AG04450 (cell line): ENCODE measurements at places on chromosomes 1 and 21.
A peak's percentile ranks its signal among the peaks of the same experiment; 100 is the strongest.

DNA sequence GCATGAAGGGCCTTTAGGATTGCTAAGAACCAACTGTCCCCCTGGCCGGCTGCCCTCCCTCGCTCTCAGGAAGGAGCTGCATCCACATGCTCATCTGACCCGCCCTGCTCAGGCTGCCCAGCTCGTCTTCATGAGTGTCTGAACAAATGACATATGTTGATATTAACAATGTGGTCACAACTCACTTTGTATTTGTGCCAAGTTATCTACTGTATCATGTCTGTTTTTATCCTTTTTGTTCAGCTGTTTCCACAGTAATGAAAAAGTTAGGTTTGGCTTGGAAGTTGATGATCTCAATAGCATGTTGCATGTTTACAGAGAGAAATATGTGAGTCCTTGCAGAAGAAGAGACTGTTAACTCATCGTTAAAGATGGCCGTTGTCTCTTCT is 75.1 kb downstream of the PHTF1 start:
- peak; percentile 52 for DNase-seq

GRCh38 chr1:61237659-61238358 is 155.4 kb downstream of the NFIA start:
- DNase-seq, result no peak

- no peak for DNase-seq
Observed at GRCh38 chr1:1703796-1704195, 11.2 kb upstream of the SLC35E2B start.

GRCh38 chr1:97461782-97462181 is 459.1 kb downstream of the DPYD start:
- DNase-seq, result no peak

- no peak for DNase-seq
Observed at GRCh38 chr21:33219954-33220353, 9.8 kb upstream of the IFNAR2 start.

DNA sequence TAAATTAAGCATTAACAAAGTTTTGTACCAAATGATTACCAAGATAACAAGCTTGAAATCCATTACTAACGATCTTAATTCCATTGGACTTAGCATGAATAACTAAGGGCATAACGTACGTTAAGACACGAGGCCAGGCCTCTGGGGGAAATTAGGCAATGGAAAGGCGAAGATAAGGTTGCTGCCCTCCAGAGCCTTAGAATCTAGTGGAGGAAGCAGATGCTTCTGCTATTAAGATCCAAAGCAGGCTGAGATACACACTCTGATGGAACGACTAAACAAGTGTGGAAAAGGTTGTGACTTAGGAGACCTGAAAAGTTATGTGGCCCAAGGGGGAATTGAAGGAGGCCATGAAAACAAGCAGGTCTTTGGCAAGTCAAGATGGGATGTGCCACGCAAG is 6.0 kb downstream of the AKNAD1 start:
- no peak for DNase-seq

- no peak for DNase-seq
Observed at GRCh38 chr21:16307256-16307655, 577.5 kb downstream of the USP25 start.

DNA sequence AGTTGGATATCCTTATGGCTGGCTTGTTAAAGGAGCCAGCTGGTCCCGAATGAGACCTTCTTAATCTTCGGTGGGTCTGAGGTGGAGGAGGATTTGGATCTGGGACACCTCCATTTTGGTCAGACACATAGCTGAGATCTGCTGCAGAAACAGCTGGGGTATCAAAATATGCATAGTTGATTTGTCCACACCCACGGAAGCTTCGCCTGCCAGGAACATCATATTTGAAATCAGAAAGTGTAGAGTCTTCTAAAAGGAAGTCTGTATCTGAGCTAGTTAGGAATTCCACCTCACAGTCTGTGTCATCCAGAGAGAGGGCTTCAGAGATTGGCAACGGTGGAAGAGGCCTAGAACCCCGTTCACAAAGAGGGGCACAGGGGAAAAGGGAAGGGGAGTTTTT is 12.3 kb downstream of the ERRFI1 start:
- no peak for DNase-seq

- DNase-seq, result no peak
Observed at GRCh38 chr1:93681101-93681988, at the start of gene BCAR3. TSS of gene BCAR3 (minus strand) at chr1:93681837. CDS start at chr1:93674930, 6,907 bp downstream.

DNA sequence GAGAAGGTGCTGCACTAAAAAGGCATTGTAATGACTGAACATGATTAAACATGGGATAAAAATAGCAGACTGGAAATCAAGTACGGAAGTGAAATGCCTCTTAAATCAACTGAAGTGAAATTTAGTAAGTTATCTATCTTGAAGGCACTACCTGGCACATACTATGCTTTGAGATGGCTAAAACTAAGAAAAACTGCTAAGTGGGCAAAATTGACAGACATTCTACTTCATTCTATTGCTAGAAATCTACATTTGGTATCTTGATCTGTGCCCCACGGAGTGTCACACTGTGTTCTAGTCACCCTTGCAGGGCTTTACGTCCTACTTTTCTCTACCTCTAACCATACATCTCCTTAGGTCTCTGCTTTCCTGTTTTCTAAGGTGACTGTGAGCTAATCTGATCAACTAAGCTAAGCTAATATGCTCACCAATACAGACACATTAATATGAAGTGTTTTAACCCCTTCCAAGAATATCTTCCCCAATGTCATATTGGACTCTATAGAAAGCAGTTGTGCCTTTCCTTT is 4.1 kb downstream of the PDC start:
- no peak for DNase-seq

GRCh38 chr1:111172463-111172862 is 28.0 kb downstream of the DENND2D start:
- DNase-seq, result no peak

- DNase-seq, result no peak
Observed at GRCh38 chr1:230831771-230832170, 36.5 kb downstream of the C1orf198 start.

DNA sequence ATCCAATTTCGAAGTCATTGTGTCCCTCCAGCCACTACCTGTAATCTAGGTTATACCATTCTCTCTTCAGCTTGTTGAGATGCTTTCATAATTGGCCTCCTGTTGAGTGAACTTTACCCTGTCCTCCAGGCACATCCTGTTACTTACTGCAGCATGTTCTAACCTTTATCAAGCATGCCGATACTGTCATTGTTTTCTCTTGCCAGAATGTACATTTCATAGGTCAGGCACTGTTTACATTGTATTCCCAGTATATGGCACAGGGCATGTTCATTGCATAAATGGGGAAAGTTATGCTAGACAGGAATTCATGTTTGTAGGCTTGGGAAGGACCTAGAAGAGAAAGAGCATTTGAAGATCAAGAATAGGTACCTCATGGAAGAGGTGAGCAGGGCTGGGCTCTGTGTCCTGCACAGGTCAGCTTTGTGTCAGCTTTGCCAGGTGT is 10.2 kb downstream of the CXADR start:
- no peak for DNase-seq

GRCh38 chr1:218490406-218490922 is 145.3 kb downstream of the TGFB2 start:
- no peak for DNase-seq

DNA sequence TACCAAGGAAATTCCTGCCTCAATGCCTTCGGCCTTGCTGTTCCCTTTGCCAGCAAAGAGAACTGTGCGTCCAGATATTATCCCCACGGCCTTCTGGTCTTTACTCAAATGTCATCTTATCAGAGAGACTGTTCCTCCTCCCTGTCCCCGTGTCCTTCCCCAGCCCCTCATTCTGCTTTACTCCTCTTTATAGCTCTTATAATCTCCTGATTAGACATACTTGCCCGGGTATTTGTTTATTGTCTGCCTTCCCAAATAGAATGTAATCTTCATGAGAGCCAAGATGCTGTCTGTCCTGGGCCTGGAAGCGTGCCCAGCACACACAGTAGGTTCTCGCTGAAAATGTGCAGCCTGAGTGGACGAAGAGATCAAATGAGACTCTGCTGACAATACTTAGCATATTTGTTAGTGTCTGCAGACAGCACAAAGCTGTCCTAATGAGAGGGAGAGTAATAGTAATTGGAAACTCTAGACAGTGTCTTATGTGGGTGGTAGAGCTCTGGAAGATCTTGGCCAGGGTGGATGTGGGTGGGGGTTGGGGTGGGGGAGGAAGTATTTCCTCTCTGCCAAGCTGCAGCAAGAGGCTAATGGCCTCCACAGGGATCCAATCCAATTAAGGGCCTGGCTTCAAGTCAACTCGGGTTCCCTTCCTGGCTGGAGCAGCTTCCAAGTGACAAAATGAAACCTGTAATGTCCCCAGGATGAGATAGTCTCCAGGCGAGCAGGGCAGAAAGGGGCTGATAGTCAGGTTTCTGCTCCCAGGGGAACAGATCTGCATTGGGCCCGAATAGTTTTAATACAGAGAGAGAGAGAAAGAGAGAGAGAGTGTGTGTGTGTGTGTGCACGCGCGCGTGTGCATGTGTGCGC is 9.5 kb upstream of the CLIC4 start:
- DNase-seq, result no peak

GRCh38 chr1:100511058-100511457 is 26.9 kb upstream of the GPR88 start:
- DNase-seq, result no peak

GRCh38 chr1:185478877-185479276 is 161.8 kb upstream of the IVNS1ABP start:
- DNase-seq, result no peak

GRCh38 chr1:214186103-214186824 is 94.7 kb upstream of the SMYD2 start:
- DNase-seq, result no peak

- no peak for DNase-seq
Observed at GRCh38 chr1:156509424-156510034, 9.0 kb upstream of the MEF2D start.

DNA sequence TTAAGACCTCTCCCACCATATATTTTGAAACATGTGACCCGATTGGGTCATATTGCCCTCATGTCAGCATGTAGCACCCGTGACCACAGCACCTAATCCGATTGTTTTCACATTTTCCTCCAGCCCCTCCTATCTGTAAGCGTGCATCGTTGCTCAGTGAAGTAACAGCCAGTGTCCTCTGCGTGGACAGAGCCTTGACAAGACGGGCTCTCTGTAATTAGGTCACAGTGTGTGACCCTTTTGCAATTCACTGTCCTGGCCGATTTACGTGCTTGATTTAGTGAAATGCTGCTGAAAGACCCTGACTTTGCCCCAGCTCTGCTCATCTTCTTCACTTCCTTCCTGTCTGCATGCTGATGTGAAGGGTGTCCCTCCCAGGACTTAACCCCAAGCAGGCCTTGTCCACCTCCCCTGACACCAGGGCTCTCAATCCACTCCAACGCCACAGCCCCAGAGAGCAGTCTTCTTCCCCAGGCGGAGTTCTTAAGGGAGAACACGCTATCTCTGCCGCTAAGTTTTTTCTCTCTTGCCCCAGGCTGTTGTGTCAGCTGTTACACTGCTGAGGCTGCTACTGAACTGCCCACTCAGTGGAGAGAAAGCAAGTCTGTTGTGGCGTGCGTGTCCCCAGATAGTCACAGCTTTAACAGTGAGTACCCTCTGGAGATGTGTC is 19.4 kb downstream of the URB2 start:
- DNase-seq, result no peak

- peak; percentile 53 for DNase-seq
Observed at GRCh38 chr1:93814059-93814794, 64.8 kb downstream of the DNTTIP2 start.

DNA sequence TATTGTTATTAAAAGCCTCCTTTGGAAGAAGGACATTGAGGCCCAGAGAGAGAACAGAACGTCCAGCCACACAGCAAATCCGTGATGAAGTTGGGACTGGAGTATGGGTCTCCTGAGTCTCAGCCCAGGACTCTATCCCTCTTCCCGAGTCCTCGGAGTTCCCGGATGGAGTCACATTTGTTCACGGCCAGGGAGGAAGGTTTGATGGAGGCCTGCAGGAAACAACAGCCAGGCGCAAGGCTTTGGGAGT is 357 bp upstream of the TXLNA start:
- DNase-seq, result no peak

GRCh38 chr1:199978408-199978940 is 49.0 kb upstream of the NR5A2 start:
- DNase-seq, result no peak

DNA sequence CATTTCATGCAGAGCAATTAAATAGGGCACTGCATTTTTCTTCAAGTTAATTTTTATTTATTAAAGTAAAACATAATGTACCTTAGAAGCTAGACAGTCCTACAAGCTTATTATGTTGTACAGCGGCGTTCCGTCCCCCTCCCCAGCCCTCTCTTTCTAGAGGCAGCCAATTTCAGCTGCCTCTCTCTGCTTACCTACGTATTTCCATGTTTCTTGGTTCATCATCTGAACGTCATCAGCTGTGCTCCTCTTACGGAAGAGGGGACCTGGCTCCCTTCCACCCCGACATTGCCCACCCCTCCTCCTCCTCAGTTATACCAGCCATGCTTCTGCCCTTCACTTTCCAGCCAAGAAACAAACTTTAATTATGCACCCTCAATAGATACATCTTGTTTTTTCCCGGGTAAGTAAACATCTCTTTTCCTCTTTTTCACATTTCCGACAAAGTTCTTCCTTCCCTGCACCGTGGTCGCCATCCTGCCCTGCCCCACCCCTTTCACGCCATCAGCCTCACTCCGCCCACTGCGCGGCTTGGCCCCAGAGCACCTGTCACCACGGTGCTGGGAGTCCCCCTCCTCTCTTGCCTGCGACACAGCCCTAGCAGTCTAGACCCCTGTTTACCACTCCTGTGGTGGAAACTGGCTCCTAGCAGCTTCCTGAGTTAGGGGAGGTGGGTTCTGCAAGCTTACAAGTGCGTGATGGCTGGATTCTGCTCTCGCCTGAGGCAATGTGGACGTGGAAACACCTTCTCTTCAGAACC is 57.9 kb downstream of the SLC37A1 start:
- no peak for DNase-seq

GRCh38 chr1:46806196-46807020 is 7.6 kb downstream of the CYP4B1 start:
- no peak for DNase-seq

DNA sequence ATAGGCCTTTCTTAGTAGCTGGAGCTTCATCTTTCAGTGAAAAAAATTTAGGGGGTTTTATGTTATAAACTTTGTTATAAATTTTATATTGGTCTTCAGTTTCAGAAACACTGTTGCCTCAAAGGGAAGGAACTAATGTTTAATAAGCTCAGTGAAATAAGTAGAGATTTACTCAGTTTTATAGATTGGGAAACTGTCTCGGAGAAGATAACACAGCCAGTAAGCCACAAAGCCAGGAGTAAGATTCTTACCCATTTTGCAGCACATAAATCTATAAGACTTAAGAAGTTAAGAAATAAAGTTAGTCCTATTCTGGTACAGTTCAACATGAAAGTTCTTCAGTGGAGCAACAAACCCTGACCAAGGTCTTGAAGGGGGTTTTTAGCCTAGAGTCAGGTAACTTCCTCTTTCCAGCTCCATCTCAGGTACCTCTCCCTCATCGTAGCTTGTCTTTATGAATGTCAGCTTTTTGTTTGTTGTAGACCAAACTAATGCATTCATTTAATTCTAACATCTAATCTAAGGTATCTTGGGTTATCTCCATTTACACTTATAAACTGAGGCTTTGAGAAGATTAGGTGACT is 3.3 kb downstream of the KPNA6 start:
- DNase-seq, result no peak
